NCI-H345 (cell line): ENCODE measurements at places on chromosomes 3 and 15.

DNA sequence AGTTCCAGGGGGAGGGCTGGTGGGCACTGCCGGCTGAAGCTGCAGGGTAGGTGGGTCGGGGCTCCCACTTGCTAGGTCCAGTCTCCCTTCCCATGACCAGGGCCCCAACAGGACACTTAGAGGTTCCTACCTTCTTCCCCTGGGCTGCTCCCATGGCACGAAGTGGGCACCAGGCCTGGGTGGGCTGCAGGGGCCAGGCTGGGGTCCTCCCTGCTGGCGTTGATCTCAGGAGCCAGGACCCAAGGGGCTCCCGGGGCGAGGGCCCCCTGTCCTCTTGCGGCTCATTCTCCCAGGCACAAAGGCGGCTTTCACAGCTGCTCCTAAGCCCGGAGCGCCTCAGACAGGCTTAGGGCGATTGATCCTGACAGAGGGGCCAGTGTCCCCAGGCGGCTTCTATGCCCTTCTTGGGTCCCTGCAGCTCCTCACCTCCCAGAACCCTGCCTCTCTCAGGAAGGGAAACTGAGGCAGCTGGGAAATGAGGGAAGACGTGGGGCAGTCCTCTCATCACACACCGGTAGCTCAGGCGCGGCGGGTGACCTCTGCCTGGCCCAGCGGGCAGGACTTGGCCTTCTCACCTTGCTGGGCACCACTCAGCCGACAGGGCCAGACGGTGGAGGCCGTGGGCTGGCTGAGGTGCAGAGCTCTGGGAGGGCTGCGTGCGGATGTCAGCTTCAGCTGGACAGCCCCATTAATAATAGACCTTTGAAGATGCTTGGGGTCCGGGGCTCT, 39.6 kb downstream of the FAM3D start:
- DNase-seq, result no peak

GRCh38 chr15:73630921-73631362, 2.2 kb downstream of the NPTN start:
- no peak for DNase-seq

- no peak for DNase-seq
Measured at GRCh38 chr15:31752065-31752762, 278.1 kb upstream of the CHRNA7 start.

- DNase-seq, result no peak
Measured at GRCh38 chr15:88615303-88616107, 5.6 kb upstream of the AEN start.

DNA sequence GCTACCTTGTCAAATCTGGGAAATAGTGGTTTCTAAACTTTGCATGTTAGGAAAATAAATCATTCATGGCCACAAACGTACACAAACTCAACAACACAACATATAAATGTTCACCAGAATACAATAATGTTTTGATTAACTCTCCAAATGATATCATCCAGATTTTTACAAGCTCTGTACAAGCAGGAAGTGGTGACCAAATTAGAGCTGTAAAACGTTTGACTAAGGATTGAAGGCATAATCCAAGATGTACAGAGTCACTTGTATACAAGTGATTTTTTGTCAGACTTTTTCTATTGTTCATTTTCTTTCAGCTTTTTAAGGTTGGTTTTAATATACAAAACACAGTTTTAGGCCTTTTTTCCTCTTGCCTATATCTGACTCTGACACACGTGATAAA, 748.4 kb upstream of the GRM7 start:
- DNase-seq, result no peak

GRCh38 chr15:38068626-38069391, 134.4 kb downstream of the TMCO5A start:
- DNase-seq, result no peak

DNA sequence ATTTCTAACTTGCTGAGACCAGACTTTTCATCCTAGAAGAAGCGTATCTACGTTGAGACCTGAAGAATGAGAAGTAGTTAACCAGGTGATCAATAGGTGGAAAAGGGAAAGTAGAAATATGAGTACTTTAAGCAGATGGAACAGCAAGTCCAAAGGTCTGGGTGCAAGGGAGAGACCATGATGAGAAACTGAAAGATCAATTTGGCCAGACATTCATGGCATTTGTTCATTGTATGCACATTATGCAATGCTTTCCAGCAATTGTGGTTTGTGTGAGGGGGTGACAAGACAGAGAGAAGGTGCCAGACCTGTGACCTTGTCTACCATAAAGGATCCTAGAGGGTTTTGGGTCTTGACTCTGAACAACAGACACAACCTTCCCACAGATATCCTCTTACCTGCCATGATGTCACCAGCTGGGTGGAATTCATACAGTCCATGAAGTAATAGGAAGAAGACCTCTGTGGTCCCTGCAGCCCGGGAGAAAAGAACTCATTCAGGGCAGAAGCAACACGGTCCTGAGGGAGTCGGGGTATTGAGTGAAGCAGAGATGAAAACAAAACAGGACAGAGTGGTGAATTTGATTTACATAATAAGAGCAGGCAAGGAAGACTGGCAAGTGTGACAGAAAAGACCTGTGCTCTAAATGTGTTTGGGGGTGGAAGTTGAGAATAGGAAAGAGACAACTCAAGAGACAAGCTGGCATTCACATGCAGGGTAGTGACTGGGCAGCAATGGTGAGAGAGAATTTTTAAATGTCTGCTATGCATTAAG, 63.4 kb upstream of the PSMD6 start:
- DNase-seq, result no peak

DNA sequence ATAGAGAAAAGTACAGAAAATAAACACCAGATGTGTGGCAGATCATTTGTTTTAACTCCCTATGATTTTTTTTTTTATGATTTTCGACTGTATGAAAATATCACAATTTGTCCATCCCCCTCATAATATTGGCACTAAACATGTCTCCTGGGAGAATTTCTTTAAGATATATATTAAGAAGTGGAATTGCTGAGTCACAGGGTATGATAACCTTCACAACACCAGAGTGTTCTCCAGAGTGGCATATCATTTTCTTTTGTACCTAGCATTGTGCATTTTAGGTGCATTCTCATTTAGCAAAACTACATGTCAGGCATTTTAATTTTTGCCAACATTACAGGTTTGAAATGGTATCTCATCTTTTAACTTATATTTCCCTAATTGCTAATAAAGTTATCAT, 170.9 kb downstream of the FRMD5 start:
- DNase-seq, result no peak

DNA sequence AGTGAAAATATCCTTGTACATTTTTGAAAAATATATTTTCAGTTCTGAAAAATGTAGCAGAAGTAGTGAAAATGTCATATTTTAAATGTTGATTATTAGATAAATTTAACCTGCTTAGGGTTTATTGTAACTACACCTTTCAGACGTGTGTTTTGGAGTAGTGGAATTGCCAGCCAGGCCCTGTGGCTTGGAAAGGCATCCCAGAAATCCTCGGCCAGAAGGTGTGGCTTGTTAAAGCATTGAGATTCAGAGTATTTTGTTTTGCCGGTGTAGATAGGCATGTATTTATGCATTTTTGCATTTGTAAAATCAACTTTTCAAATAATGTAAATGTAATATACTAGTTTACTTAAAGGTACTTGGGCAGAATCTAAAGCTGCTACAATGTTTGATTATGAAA, 7.0 kb downstream of the EBLN2 start:
- DNase-seq, result no peak

GRCh38 chr15:100328796-100329195, 13.0 kb downstream of the ADAMTS17 start:
- DNase-seq, result peak; percentile 35

GRCh38 chr3:127034990-127035652, 52.2 kb downstream of the PLXNA1 start:
- no peak for DNase-seq

- DNase-seq, result no peak
Measured at GRCh38 chr3:17195856-17196604, 311.3 kb downstream of the PLCL2 start.

GRCh38 chr3:58507356-58508078, 15.6 kb downstream of the KCTD6 start:
- DNase-seq, result no peak

GRCh38 chr3:39361252-39361927, 21.8 kb upstream of the SLC25A38 start:
- no peak for DNase-seq

- DNase-seq, result no peak
Measured at GRCh38 chr3:69386556-69387385, 883 bp upstream of the FRMD4B start.

GRCh38 chr3:123757281-123757940, 126.7 kb downstream of the MYLK start:
- DNase-seq, result no peak

GRCh38 chr3:127598841-127599570, 795 bp downstream of the MCM2 start:
- no peak for DNase-seq

- no peak for DNase-seq
Measured at GRCh38 chr15:95417761-95418160, 912.7 kb upstream of the NR2F2 start.

GRCh38 chr3:49553324-49553691, 969 bp upstream of the BSN start:
- no peak for DNase-seq

DNA sequence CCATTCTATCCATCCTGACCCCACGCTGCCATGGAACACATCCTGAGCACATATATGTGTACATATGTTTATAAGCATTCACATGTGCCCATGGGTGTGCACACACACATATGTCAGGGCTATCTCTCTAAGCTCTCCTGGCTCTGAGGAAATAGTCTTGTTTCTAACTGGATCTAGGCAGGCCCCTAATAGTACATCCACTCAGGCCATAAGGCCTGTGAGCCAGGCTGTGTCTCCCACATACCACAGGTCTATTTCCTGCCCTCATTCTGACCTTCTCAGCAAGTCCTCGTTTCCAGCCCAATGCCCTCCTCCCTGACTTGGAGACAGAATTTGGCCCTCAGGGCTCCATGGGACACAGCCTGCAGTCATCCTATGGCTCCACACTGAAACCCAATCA, 284.8 kb upstream of the CTNNB1 start:
- DNase-seq, result no peak

GRCh38 chr3:8233938-8234337, 267.7 kb upstream of the LMCD1 start:
- DNase-seq, result no peak

DNA sequence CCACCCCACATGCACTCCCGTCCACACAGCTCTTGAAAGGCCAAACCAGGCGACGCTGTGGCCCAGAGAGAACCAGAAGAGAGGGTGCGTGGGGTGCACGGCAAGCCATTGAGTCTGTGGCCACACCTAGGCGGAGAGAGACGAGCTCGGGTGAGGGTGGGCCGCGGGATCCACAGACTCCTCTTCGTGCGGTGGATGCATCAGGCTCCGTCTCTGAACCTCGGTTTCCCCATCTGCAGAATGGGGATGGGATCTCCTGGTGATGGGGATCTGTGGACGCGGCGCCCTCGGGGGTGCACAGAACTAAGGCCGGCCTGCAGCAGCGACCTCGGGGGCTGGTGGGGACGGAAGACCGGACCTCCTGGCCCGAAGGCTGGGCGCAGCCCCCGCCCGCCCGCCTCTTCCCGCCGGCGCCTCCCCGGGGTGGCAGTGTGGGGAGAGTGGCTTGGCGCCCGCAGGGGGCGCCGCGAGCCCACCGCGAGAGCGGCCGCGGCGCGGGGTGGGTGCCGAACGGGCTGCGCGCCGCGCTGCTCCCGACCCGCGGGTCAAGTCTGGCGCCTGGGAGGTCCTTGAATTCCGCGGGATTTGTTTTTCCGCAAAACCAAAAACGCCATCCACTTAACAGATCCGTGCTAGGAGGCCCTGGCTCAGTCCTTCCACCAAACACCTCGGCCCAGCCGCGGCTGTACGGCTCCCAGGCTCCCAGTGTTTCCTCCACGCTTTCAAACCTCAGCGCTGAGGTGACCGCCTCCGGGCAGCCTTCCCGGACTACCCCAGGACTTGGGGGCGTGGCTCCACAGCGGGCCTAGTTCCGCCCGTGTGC, 13.2 kb upstream of the ADPGK start:
- peak; percentile 31 for DNase-seq

GRCh38 chr3:124635169-124635539, 95.1 kb upstream of the UMPS start:
- no peak for DNase-seq

GRCh38 chr3:71559578-71560162, 23.9 kb downstream of the FOXP1 start:
- DNase-seq, result no peak

GRCh38 chr15:62588938-62589670, 424.0 kb upstream of the C2CD4B start:
- no peak for DNase-seq

- no peak for DNase-seq
Measured at GRCh38 chr3:147099076-147099475, 307.3 kb downstream of the ZIC4 start.

DNA sequence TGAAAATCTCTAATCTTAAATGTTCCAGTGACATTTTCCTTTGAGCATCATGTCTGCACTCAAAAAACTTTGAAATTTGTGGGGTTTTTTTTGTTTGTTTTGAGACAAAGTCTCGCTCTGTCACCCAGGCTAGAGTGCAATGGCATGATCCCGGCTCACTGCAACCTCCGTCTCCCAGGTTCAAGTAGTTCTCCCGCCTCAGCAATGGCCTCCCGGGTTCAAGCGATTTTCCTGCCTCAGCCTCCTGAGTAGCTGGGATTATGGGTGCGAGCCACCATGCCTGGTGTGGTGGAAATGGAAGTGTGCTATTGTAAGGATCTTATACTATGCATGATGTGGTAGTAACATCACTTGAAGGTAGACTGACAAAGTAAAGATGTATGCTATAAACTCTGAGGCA, 42.5 kb downstream of the TKT start:
- DNase-seq, result no peak

DNA sequence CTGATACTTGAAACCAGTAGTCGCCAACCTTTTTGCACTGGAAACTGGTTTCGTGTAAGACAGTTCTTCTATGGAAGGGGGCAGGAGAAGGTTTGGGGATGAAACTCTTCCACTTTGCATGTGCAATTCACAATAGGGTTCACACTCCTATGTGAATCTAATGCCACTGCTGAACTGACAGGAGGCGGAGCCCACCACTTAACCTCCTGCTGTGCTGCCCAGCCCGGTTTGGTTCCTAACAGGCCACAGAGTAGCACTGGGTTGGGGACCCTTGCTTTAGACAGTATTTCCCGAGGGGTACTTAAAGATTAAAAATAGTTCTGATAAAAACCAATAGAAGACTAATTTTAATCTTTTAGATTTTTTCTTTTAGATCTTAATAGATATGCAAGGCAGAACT, 11.1 kb downstream of the TFG start:
- no peak for DNase-seq

- DNase-seq, result no peak
Measured at GRCh38 chr3:144229330-144229729, 257.7 kb downstream of the DIPK2A start.

- DNase-seq, result no peak
Measured at GRCh38 chr3:52870471-52870870, 26.9 kb downstream of the STIMATE start.

DNA sequence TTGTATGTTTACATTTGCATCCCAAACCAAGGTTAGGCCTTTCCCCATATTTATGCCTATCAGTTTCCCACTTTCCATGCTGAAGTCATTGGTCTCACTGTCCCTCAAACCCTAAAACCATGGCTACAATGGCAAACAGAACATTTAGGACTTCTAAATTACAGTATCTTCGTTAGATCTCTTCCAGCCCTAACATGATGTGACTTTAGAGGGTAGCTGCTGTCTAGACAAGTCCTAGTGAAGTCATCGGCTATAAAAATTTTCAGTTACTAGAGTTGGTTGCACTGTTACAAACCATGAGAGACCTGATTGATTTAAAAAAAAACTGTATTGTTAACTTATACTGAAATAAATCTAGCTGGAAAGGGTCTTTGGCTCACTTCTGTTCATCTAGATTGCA, 54.6 kb downstream of the TM4SF4 start:
- no peak for DNase-seq
